GM10248 (cell line): ENCODE measurements at places on chromosomes 11 and 22.

DNA sequence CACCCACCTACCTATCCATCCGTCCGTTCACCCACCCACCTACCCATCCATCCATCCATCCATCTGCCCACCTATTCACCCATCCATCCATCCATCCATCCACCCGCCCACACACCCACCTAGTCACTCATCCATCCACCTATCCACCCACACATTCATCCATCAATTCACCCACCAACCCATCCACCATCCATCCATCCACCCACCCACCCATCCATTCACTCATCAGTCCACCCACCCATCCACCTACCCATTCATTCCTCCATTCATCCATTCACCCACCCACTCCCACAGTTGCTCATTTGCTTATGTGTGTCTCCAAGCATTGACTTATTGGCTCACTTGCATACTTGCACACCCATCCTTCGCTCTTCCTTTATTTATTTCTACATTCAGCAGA, 50.1 kb downstream of the MYO7A start:
- DNase-seq: no peak

GRCh38 chr11:66454247-66454646, 12.5 kb upstream of the PELI3 start:
- DNase-seq: no peak

- no peak for DNase-seq
These were observed 136.0 kb downstream of the LRRC4C start for GRCh38 chr11:41323446-41323845.

DNA sequence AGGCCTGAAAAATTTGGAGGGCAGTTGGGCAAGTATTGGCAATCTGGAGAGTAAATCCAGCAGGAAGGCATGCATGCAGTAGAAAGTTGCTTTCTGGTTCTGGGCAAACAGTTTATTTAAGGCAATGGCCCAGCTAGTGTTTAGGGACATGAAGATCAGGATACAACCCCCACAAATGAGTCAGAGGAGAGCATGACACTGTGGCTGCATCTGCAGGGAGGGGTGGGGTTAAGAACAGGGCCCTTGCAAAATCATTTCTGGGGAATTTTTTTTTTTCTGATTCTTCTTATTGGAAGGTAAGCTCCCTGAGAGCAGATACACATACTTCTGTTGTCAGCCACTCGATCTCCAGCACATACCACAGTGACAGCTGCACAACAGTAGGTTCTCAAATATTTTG, 61.1 kb downstream of the FDX1 start:
- no peak for DNase-seq

DNA sequence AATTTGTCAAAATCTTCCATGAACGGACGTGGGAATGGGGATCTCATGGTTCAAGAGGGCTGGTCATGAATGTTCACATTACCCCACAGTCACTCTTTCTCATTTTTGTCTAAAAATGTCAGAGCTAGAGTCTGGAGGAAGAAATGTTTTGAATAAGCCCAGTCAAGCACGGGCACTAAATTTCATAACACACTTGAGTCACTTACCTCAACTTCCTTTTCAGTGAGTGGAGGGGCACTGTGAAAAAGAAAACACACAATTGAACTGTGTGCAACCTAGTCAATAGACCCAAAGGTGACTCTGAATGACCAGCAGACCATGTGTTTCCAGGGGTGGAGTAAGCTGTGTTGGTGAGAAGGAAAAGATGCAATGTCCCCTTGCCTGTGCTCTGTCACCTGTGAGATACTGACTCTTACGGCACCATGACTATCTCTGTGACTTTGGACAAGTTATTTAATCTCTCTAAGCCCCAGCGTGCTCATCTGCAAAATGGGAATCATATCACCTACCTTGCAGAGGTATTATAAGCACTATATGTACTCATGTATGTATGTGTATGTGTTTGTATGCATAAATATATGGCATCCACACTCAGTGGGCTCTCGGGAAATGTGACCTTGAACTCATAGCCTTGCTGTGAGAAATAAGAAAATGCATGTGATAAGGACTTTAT, 38.2 kb upstream of the LYVE1 start:
- peak; percentile 33 for DNase-seq

GRCh38 chr11:120057595-120058581, 80.0 kb downstream of the TRIM29 start:
- DNase-seq: no peak

DNA sequence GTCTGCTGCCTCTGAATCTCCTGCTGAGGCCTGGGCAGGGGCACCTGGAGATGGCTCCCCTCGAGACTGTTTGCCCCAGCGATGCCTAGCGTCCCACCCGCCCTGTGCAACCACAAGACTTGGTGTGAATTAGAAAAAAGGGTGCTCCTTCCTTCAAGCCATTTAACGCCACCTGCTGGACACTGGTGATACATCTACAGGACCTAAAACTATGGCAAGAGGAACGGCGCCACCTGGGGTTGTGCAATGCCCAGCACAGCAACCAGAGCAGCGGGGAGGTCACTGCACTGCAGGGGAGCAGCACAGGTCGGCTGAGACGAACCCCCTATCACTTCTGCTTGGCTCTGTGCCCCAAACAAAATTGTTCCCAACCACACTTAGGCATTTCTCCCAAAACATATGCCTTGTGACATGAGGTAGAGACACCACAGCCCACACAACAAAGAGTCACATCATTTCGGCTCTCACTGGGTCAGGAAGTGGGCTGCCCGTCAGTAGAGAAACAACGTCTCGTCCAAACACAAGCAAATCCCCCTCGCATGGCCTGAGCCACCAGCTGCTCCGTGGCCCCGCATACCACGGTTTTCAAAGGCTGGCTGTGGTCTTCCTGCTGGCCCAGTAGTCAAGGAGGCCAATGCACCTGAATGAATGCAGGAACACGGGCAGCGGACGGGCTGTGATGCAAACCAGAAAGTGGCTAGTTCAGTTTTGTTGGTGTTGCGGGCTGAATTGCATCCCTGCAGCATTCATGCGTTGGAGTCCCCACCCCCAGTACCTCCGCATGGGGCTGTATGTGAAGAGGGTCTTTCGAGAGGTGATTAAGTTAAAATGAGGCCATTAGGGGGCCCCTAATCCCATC, 171.9 kb downstream of the SHANK2 start:
- peak; percentile 63 for DNase-seq

- no peak for DNase-seq
These were observed 21.8 kb upstream of the DRG1 start for GRCh38 chr22:31377612-31378011.

- DNase-seq: no peak
These were observed 5.6 kb upstream of the TMA7B start for GRCh38 chr22:39954584-39955055.

GRCh38 chr22:43234264-43234988, 47.5 kb upstream of the TTLL12 start:
- DNase-seq: no peak

DNA sequence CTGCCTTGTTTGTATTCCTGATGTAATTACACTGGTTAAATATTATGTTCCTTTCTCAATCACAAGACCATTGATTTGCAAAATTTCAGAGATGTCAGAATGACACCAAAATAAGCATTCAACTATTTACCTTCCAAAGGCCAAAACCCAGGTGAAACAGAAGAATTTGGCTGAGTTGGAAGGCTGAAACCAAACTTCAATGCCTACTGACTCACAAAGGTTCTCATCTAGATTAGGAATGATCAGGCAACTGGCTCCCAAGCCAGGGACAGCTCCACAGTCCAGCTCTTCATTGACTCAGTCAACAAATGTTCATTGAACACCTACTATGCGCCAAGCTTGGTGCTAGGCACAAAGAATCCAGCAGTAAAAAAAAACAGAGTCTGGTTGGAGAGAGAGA, 13.4 kb upstream of the SLC35C1 start:
- no peak for DNase-seq

DNA sequence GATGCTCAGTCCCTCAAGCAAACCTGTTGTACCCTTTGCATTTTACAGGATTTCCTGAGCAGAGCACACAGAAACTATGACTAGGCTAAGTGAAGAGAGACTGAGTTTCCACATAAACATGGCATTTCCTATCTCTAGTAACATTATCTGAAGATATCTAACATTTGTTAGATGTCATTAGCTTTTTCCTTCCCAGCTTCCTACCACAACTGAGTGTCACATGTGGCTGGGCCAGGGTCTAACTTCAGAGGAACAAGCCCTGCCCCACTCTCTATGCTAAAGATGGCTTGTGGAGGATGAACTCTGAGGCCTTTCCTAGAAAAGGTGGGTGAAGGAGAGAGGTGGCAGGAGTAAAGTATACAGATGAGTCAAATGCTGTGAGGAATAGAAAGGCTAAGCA, 16.5 kb downstream of the C22orf42 start:
- no peak for DNase-seq

- DNase-seq: no peak
These were observed 11.2 kb downstream of the DPP3 start for GRCh38 chr11:66491315-66491935.

DNA sequence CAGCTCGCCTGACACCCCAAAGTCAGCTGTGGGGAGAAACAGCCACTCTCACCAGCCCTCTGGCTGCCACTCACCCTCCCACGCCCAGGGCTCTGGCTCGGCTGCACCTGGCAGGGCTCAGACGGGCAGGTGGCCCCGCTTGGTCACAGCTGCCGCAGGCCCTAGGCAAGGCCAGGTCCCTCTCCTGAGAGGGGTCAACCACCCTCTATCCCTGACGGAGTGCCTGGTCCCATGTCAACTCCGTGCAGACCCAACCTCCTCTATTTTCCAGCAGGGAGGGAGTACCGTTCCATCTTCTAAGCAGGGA, 1.9 kb downstream of the MAP4K2 start:
- no peak for DNase-seq
